COR-L47 (cell line): ENCODE measurements at places on chromosomes 12 and 14.

GRCh38 chr14:35252451-35252868, 39.7 kb upstream of the PSMA6 start:
- peak; percentile 15 for DNase-seq

GRCh38 chr12:86950043-86950442, 693.9 kb upstream of the MGAT4C start:
- no peak for DNase-seq

GRCh38 chr12:38585086-38585485, 268.5 kb downstream of the ALG10B start:
- DNase-seq = no peak

DNA sequence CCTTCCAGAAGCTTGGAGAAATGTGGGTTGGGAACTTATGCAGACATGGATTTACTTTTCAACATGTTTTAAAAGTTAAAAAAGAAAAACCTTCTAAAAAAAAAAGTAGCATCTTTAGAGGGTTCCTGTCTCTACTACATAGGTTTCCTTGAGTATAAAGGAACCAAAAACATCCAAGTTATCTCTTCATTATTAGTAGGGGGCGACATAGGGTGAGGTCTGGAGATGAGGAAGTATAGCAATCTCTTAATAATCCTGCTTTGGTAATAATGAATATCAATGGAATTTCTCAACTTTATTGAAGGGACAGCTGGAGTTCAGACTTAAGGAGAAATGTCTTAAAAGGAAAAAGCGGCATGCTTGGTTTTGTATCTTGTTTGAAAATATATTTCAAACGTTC, 6.5 kb upstream of the PLXNC1 start:
- no peak for DNase-seq

GRCh38 chr14:33449268-33449667, 501.6 kb downstream of the EGLN3 start:
- DNase-seq = no peak

DNA sequence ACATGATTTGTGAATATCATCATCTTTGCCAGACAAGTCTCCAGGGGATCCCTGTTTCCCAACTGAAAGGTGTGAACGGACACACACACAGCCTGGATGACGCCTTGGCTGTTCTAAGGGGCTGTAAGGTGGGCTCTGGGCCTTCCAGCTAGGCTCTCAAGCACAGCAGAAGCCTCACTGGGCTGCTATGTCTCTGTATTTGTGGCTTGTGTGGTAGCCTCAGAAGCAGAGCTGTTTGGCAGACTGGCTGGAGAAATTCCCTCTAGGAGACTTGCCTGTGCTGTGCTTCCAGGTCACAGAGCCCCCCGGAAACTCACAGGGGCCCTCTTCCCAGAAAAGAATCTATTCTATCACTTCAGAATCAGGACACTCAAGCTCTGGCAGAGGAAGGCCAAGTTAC, 21.4 kb downstream of the OTUB2 start:
- no peak for DNase-seq

DNA sequence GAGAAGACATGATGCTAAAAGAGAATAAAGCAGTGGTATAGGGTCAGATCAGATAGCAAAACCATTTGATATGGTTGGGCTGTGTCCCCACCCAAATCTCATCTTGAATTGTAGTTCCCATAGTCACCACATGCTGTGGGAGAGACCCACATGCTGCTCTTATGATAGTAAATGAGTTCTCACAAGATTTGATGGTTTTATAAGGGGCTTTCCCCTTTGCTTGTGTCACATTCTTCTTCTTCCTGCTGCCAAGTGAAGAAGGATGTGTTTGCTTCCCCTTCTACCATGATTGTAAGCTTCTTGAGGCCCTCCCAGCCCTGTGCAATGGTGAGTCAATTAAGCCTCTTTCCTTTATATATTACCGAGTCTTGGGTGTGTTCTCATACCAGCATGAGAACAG, 49.4 kb downstream of the SLC16A7 start:
- no peak for DNase-seq

- DNase-seq = no peak
Measured at GRCh38 chr12:86681060-86681459, 424.9 kb upstream of the MGAT4C start.

DNA sequence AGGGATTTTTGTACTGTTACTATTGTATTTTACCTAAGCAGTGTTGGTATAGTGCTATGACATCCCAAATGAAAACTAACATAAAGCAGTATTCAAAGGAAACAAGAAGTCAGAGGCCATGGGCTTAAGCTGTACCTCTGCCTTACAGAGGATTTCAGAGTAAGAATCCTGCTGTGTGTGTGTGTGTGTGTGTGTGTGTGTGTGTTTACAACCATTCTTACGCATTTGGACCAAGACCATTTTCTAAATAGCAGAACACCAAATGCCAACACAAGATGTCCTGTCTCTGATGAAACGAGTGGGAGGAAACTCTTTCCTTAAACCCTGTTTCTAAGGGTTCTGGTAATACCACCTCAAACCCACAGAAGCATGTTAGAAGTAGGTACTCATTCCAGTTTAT, 64.4 kb downstream of the PPP1R36 start:
- DNase-seq = no peak

DNA sequence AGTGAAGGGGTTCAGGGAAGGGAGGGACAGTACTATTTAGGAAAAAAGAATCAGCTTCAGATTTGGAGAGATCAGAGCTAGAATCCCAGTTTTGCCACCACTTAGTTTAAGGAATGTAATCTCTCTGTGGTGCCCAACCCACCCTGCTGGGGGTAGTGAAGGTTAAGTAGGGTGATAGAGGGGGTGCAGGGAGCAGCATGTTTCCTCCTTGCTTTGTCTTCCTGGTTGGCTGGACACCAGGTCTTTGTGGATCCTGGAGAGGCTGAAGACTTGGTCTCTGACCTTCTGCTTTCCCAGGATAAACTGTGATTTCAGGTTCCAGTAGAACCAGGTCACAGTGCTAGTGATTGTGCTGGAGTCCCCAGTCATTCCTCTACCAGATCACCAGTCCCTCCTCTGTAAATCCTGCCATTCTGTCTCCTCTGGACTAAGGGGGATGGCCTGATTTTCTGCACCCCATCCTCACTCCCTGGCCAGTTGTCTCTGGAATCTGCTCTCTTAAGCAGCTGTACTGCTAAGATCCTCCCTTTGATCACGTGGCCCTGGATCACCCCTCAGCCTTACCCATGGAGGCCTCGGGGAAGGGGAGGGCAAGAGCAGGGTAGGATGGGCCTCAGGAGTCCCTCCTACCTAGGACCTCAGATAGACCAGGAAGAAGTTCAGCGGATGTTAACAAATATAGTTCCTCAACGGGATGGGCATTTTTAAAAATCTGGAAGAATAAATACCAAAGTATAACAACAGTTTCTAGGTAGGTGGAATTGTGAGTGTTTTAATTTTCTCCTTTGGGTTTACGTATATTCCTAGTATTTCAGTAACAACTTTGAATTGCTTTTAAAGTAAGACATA, 3.1 kb downstream of the MAP3K12 start:
- DNase-seq = no peak

- DNase-seq = no peak
Measured at GRCh38 chr12:1234073-1234472, 243.1 kb downstream of the ERC1 start.

- DNase-seq = no peak
Measured at GRCh38 chr12:95809000-95809680, 18.6 kb upstream of the NTN4 start.

- DNase-seq = no peak
Measured at GRCh38 chr14:55747186-55747585, 167.2 kb downstream of the KTN1 start.

GRCh38 chr12:108080363-108080762, 48.7 kb upstream of the WSCD2 start:
- no peak for DNase-seq

- DNase-seq = no peak
Measured at GRCh38 chr12:80184926-80185325, 85.6 kb downstream of the OTOGL start.

DNA sequence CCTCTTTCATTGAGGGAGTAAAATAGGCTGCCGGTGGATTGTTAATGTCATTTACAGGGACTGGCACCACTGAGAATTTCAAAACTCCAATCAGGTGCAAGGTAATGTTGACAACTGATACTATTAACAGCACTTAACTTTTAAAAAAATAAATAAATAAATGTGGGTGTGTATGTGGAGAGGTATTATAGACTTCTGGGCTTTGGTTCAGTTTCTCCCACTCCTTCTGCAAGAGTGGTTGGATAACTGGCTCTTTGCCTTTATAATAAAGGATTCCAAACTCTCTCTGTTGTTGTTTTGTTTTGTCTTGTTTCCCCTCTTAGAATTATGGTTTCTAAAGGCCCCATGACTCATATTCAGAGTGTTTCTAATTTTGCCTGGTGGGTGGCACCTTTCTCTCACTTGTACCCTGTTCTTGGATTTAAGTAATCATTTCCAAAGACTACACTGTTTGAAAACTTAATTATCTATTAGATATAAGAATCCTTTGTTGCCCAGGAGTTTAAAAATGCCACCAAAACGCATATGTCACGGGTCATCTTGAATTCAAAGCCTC, 151.6 kb upstream of the ARID2 start:
- DNase-seq = no peak

GRCh38 chr12:91523831-91524230, 341.2 kb upstream of the DCN start:
- DNase-seq = no peak

- DNase-seq = no peak
Measured at GRCh38 chr14:54698501-54698900, 131.6 kb downstream of the SAMD4A start.

DNA sequence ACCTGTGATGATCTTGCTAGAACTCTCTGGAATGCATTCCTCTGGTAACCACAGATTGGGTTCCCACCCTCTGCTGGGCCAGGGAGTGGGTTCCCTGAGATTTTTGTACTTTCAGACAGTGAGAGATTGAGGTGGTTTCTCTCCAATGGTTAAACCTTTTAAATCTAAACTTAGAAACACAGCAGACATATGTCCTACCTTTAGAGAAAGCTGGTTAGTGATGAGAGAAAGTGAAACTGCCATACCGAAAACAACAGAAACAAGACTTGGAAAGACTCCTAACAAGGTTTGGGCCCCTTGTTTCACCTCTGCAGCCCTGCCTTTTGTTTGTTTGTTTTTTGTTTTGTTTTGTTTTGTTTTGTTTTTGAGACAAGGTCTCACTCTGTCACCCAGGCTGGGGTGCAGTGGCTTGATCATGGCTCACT, 9.7 kb upstream of the SGPP1 start:
- no peak for DNase-seq

GRCh38 chr12:132544080-132544397, 54.1 kb downstream of the FBRSL1 start:
- no peak for DNase-seq

DNA sequence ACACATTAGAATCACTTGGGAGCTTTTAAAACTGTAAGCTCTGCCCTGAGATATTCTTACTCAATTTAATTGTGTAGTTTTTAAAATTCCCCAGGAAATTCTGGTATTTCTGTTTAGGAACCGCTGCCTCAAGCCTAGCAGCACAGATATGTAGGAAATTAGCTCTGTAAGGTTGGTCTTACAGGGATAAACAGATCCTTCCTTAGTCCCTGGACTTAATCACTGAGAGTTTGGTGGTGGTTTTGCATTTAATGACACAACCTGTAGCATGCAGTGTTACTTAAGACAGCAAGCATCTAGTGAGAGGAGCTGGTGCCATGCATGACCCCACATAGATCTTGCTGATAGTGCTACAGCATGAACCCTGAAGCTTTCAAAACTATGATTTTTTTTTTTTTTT, 19.9 kb upstream of the PAPLN start:
- DNase-seq = no peak

- DNase-seq = no peak
Measured at GRCh38 chr12:122064780-122065588, 13.6 kb upstream of the MLXIP start.

DNA sequence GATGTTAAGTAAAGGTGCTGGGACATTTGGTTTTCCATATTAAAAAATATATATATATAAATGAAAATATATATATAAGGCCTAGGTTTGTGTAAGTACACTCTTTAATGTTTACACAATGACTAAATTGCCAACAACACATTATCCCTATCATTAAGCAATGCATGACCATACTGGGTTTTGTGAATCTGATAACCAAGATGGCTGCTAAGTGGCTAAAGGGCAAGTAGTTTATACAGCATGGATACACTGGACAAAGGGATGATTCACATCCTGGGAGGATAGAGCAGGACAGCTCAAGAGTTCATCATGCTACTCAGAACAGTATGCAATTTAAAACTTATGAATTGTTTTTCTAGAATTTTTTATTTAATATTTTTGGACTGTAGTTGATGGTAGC, 89.3 kb downstream of the FIGNL2 start:
- DNase-seq = no peak

GRCh38 chr12:56193025-56193578, 3.8 kb upstream of the SMARCC2 start:
- peak; percentile 85 for DNase-seq

DNA sequence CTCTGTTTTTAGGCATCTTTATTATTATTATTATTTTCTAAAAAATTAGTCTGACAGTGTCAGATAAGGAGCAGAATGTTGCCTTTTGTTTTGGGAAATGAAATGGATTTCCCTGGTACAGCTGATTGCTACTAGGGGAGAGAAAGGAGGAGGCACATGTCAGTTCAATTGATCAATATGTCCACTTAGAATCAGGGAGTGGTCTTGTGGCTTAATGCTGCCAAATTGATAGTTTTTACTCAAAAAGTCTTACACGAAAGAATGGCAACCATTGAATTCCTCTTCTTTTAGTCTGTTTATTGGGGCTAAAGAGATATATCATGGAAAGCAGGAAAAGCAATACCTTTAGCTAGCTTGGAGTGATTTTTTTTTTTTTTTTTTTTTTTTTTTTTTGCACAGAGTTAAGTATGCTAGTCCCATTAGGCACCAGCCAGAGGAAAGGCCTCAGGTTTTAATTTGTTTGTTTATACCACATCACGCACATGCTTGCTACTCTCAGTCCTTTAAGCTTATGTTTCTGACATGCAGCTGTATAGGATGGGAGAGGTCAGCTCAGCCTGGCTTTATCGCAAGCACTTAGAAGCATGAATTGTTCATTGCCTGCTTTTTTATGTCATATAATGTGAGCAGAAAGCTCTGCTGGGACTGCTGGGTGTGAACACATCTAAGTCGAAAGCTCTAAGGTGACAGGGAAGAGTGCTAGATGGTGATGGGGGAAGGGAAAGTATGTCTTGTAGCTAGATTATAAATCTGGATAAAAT, 1.4 kb downstream of the AKAP6 start:
- peak; percentile 22 for DNase-seq

GRCh38 chr14:91378930-91379578, 38.6 kb downstream of the CCDC88C start:
- no peak for DNase-seq

GRCh38 chr14:59215322-59215721, 26.9 kb downstream of the DAAM1 start:
- DNase-seq = no peak

GRCh38 chr12:75087654-75088053, 122.0 kb downstream of the KCNC2 start:
- no peak for DNase-seq

DNA sequence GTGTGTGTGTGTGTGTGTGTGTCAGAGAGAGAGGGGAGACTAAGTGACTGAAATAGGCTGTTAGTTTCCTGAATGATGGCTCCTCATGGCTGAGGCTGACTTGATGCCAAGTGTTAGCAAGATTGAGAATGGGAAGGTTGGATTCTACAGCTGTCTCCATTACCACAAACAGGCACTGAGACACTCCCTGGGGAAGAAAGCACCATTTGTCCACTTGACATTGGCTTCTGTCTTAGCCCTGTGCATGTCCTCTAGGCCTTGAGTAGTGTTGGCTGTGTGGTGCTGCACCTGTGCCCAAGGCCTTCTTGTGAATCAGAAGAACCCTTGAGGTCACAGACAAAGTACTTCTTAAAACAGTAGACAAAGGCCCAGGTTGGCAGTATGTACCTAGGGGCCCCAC, 15.6 kb downstream of the ERG28 start:
- no peak for DNase-seq

GRCh38 chr14:60220084-60220483, 28.9 kb upstream of the PPM1A start:
- no peak for DNase-seq
